Activated CD4-positive, alpha-beta T cell treated with anti-CD3 and anti-CD28 coated beads, Interleukin-2, Interleukin-4, amounts not matched to agents 100 ng/mL and 50 ng/mL, durations not matched to agents 16 hours and 8 hours (primary cell): ENCODE measurements at places on chromosomes 4 and X.

DNA sequence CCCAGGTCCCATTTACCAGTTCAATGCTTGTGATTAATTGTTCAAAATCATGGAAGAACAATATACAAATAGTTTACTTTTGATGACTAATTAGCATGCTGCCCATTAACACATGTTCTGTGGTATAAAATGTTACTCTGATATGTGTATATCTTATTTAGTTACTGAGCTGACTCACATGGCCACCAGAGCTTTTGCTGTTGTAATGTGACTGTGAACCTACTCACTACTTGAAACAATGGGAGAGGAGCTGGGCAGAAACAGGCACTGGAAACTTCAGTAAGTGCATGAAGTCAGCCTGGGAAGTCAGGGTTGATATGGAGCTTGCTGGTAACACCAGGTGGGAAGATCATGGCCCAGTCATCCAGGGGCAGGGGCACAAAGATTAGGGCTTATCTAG lies 72.7 kb upstream of the MAD2L1 start:
- DNase-seq = no peak

- peak; percentile 7 for DNase-seq
Observed at GRCh38 chrX:153818571-153819383, 11.6 kb downstream of the PDZD4 start.

GRCh38 chrX:3443184-3443583 lies 96.7 kb upstream of the MXRA5 start:
- no peak for DNase-seq

DNA sequence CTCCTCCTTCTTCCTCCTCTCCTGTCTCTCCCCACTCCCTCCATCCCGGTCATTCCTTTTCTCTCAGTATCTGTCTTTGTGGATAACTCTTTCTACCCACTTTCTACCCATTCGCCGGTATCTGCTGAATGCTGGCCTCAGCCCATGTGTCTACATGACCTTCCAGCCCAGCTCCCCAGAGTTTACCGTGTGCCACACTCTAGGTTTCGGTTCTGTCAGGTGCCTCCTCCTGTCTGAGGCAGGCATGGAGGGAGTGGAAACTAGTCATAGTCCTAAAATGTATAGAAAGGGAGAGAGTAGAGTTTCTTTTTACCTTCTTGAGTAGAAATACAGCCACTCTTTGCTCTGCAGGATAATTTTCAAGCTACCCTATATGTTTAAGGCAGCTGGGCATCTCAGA lies 33.5 kb upstream of the SCRG1 start:
- DNase-seq = no peak

DNA sequence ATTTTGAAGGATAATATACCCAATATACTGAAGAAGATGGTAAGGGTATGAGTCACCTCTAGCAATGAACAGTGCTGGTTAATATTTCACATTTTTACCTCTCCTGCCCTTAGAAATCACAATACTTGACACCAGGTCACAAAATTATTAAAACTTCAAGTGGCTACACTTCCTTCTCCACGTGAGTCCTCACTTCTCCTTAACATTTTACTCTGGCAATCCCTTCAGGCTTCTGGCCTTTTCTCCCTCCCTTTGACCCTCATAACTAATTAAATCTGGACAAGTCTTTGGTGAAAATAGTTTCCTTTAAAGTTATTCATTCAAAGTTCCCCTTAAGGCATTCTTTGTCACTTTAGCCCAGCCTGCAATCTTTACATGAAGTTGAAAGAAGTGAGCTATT lies 190.4 kb downstream of the UNC5C start:
- DNase-seq = no peak

DNA sequence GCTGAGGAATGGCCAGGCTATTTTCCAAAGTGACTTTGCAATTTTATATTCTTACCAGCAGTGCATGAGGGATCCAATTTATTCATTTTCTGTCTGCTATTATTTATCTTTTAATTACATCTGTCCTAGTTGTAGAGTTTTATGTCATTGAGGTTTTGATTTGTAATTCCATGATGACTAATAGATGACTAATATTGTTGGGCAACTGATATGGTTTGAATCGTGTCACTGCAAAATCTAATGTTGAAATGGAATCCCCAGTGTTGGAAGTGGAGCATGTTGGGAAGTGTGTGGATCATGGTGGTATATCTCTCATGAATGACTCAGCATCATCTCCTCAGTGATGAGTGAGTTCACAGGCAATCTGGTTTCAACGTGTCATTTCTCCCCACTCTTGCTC lies 201.5 kb downstream of the TBX22 start:
- DNase-seq = no peak

DNA sequence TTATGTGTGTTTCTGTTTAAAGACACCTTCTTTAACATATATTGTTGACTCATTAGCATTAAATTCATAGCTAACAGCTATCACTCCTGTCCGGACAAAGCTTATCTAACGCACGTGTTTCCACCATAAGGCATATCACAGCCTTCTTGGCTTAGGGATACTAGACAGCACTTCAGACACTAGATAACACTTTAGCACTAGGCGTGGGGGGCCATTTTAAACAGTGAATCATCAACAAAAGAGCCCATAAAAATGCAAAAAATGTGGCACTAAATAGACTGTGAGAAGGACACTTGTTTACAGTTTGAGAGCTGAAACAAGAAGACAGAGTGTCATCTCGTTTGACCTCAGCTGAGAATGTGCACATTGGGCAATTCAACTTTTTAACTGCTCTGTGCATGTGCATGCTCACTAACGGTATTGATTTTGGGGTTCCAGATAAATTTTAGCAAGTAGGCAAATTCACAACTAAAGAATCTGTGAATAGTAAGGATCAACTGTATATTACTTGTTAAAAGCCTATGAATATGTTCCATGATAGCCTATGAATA lies 58.9 kb upstream of the RAI2 start:
- DNase-seq = no peak

DNA sequence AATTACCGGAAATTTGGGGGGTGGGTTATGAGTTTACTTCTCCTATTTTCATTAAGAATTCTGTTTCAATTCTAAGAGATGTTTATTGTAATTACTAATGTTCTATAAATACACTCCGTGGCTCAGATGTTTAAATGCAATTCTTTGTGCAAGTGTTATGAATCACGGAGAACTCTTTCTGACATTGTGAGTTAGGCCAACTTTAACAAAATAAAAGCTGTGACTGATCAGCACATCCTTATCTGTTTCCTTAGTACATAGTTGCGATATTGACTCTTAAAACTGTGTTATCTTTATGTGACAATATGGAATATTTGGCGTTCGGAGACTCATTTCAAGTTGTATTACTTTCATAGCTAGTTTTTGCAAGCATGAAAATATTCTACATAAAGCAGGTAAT lies 902 bp downstream of the KLHL4 start:
- DNase-seq = no peak

DNA sequence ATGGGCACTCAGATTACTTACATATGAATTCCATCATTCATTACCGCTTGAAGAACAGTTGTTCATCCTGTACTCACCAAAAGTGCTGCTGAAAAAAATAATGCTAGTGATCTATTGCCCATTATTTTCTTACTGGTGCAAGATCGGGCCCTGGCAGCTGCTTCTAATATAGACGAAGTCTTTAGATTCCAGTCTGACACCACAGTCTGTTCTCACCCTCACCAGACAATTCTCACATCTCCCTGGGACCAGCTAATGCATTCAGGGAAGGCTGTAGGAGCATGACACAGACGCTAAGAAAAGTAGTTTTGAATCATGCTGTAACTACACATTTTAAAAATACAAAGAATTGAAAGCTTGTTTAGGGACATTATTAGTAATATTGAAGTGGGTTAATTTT lies 13.8 kb downstream of the GEMIN8 start:
- no peak for DNase-seq

DNA sequence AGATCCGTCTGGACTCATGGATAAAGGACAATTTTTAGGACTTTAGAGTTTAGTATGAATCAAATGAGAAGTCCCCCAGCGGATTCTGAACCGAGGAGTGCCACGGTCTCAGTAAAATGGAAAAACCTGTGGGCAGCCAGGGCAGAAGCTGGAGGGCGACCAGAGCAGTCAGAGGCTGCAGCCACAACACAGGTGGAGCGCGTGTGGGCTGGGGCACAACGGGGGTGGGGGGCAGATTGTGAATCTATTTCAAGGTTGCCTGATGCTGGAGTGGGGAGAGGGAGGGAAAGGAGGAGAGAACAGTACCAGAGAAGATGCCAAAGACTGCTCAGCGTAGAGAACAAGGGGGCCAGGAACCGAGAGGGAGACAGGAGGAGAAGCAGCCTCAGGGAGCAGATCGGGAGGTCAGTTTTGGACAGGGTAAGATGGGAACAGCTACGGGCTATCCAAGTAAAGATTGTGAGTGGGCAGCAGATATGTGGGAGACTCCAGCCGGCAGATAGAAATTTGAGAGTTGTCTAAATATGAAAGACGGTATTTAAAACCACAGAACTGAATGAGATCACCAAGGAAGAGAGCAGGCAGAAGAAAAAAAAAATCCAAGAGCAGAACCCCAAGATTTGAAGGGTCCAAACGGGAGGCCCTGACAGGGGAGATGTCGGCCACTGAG lies 9.5 kb downstream of the FAT1 start:
- no peak for DNase-seq

DNA sequence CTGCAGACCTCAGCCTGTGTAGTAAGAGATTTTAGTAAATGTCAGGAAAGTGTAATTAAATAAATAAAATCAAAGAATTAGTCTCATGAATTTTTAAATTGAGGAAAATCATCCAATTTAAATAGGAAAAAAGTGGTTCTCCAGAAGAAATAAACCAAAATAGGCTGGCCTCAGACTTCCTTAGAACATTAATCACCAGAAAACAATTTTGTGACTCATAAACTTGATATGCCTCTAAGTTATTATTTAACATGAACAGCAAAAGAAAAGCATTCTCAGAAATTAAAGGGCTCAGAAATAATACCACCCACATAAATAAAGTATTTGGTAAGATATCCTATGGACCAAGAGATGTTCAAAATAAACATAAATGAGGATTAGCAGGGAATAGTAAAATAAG lies 14.3 kb downstream of the FAM47B start:
- DNase-seq = no peak

DNA sequence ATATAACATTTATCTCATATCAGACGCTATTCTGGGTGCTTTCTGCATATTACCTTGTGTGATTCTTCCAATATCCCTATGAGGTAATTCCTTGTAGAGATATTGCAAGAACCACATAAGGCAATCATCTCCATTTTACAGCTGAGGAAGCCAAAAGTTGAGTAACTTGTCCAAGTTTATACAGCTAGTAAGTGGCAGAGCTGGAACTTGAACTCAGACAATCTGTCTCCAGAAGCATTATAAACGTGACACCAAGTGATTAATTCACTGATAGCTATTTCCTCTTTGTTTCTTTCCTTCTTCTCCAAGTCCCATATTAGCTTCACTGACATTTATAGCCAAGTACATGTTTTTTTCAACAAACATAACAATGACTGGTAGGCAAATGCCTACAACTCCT lies 7.3 kb downstream of the EMCN start:
- no peak for DNase-seq

- DNase-seq = no peak
Observed at GRCh38 chr4:55001538-55001937, 123.9 kb downstream of the KDR start.

DNA sequence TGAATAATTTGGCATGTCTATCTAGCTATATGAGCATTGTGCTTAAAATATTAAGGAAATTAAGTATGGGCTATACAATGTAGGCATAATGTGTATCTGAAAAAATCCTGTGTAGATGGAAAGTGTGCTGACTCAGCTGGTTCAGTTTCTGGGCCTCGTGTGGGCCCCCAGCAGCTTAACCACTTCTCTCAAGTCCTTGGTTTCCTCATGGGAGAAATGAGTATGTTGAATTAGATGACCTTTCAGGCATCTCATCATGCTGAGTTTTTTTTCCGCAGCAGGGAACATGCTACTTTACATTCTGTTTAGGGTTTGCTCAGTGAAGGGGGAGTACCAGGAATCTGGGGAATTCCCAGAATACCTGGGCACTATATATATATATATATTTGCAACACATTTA lies 30.5 kb downstream of the RHOH start:
- peak; percentile 89 for DNase-seq

- DNase-seq = peak; percentile 81
Observed at GRCh38 chr4:6674500-6675149, 19.1 kb upstream of the S100P start.

DNA sequence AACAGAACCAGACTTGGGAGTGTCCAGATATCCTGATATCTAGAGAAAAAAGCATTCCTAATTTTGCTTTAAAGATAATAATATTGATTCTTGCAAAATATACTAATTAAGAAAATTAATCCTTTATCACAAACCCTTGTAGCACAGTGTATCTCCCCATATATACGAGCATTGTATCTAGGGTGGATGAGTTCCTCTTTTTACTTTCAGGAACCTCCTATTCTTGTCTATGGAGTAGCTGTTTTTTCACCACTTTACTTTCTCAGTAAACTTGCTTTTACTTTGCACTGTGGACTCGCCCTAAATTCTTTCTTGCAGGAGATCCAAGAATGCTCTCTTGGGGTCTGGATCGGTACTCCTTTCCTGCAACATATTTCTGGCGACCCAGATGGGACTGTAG lies 103.9 kb downstream of the GLUD2 start:
- DNase-seq = no peak

- no peak for DNase-seq
Observed at GRCh38 chr4:1851160-1851559, 4.8 kb downstream of the LETM1 start.

GRCh38 chrX:3046253-3047240 lies 5.3 kb downstream of the ARSF start:
- no peak for DNase-seq

- DNase-seq = no peak
Observed at GRCh38 chr4:155591738-155592143, 74.9 kb upstream of the GUCY1A1 start.

GRCh38 chr4:139801895-139802294 lies 136.3 kb downstream of the MGST2 start:
- no peak for DNase-seq

DNA sequence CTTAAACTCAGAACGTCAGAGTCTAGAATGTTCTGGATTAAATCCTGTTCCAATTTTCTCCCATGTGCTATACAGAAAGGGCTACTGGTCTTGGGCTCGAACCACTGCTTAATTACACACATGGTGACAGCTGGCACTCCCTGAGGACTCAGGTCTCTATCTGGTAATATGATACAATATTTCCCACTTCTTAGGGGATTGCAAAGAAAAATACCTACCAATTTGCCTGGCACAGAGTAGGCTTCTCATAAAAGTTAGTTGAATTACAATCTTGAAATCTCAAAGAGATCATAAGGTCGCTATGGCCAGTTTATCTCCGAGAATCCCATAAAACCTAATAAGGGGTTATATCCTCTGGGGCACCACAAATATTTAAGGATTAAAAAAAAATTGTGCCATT lies 8.6 kb downstream of the GPM6B start:
- DNase-seq = no peak

DNA sequence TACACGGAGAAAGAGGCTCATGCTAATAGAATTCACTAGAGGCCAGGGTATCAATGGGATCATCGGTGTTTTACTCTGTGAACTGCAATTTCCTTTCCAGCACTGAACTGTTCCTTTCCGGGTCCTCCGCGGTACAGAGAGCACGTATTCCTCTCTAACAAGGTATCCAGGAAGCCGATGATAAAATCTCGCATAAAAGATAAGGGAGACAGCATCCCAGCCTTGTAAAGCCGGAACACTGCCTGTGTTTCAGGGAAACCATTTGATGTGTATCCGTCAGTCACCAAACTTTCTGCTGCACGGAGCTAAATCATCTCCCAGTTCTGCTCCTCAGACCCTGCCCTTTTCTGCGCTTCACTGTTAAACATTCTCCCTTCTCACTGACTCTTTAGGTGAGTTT lies 54.0 kb downstream of the ING2 start:
- no peak for DNase-seq
